ENCODE measurements at places on chromosomes 6 and 20.

- no peak for DNase-seq
Measured at GRCh38 chr6:132286298-132287019, 114.8 kb downstream of the MOXD1 start.

DNA sequence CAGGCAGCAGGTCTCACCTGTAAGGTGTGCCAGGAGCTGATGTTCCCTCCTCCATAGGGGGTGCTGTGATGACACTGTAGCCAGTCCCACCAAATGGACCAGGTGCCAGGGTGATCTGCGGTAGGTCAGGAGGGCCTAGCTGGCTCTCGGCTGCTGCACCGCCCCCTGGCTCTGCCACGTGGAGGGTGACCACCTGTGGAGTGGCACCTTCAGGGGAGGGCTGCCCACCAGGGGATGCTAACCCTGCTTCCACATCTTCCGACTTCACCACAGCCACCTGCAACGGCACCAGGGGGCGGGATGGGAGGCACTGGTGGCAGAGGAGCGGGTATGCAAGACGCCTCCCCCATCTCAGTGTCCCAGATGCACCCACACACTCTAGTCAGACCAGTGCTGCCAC is 18.3 kb downstream of the ZNF335 start:
- DNase-seq = no peak

GRCh38 chr6:168179133-168179532 is 100.1 kb upstream of the FRMD1 start:
- no peak for DNase-seq

- DNase-seq = no peak
Measured at GRCh38 chr20:37661519-37661918, 32.3 kb upstream of the CTNNBL1 start.

GRCh38 chr6:113888956-113889630 is 31.9 kb downstream of the MARCKS start:
- DNase-seq = no peak

DNA sequence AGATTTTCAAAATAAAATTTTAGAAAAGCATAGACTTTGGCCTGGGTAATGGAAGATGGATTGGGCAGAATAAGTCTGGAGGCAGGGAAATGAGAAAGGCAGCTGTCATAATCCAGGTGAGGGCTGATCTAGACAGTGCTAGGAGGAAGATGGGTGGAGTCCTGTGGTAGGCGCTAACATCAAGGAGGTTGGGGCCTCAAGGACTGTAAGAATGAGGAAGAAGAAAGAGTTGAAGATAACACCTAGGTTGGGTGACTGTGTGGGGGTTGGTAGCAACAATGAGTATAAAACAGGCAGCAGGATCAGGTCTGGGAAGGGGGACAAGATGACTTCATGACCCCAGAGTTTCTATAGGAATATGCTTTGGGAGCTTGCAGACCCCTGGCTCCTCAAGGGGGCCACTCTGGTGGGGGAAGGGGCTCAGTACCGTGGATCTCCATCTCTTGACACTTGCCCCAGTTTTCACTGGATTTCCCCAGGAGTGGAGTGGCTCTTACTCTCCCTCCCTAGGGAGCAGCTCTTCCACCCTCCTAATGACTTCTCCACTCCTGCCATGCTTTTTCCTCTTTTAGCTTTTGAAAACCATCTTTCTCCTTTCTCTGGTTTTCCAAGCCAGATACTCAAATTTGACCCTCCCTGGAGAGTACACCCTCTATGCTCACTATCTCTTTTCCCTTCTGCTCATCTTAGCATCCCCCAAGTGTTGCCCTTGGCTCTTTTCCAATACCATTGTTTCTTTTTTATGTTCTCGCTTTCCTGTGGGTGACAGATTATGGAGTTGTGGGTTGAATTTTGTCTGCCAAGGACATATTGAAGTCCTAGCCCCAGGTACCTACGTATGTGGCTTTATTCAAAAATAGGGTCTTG is 14.8 kb downstream of the TRIM31 start:
- DNase-seq = no peak

- DNase-seq = no peak
Measured at GRCh38 chr6:69261010-69261409, 535.8 kb downstream of the LMBRD1 start.

DNA sequence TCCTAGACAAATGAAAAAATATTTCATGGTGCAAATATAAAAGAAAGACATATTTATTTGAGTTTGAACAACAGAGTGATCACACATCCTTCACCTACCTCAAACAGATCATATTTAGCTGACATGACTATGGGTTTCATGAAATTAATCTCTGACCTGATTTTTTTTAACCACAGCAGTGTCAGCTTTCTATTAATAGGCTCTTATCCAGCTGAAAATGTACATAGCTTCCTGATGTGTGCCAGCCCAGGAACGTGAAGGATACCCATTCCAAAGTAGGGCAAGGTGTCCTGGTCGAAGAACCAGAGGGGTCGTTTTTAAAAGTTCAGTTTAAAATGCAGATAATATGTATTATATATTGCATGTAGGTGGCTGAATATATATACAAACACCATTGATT is 19.8 kb downstream of the TRDN start:
- DNase-seq = no peak

GRCh38 chr6:24926192-24926591 is 9.6 kb downstream of the RIPOR2 start:
- DNase-seq = no peak

GRCh38 chr6:31400467-31401289 is 2.7 kb upstream of the MICA start:
- peak; percentile 39 for DNase-seq

GRCh38 chr6:52555518-52556233 is 21.2 kb downstream of the TRAM2 start:
- DNase-seq = no peak

DNA sequence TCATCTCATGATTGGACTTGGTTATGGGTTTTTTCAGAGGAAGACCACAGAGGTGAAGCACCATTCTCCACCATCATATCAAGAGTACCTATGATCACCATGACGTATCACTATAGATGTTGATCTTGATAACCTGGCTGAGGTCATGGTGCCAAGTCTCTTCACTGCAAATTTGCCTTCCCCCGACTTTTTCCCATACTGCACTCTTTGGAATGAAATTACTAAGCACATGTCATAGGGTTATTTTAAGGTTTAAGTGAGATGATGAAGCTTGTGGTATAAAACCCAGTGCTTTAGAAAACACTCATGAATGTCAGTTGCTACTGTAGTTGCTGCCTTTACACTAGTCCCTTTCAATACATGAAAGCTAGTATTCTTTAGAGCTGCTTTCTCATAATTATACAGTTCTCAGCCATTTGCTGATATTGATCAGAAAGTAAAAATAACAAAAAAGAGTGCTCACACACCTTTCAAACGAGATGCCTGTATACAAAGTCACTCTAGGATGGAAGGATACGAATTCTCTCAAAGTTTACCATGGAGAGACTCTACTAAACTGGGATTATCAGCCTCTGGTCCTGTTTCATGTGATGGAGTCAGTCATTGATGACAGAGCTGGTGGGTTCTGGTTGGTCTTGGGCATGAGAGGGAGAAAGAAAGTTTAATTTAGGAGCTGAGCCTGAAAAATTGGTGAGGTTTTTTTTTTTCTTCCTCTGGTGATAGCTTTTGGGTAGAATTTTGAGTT is 228.1 kb downstream of the PRL start:
- DNase-seq = no peak

DNA sequence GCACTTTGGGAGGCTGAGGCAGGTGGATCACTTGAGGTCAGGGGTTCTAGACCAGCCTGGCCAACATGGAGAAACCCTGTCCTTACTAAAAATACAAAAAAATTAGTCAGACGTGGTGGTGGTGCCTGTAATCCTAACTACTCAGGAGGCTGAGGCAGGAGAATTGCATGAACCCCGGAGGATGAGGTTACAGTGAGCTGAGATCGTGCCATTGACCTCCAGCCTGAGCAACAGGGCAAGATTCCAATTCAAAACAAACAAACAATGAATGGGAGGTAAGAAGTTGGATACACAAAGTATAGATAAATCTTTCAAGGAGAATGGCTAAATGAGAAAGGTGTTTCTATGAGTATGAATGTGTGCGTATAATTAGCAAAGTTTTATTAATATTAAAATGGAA is 75.3 kb downstream of the REV3L start:
- no peak for DNase-seq

- no peak for DNase-seq
Measured at GRCh38 chr20:62506087-62506486, 30.3 kb upstream of the GATA5 start.

DNA sequence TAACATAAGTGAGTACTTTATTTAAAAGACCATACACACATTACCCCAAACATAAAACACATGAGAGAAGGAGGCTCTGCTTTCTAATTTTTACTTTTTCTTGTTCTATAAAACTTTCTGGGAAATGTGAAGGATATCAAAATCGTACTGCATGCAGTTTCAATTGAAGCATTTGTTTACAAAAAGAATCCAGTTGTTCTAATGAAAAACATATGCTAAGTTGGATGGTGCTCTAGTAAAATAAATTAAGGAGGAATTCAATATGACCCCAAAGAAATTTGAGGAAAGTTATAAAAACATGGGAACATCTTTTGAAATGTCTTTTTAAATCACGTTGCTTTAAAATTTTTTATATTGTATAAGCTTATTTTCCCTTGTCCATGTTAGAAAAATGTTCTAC is 37.6 kb downstream of the OR2B6 start:
- DNase-seq = no peak

GRCh38 chr20:49637046-49637637 is 69.2 kb upstream of the PTGIS start:
- DNase-seq = no peak

DNA sequence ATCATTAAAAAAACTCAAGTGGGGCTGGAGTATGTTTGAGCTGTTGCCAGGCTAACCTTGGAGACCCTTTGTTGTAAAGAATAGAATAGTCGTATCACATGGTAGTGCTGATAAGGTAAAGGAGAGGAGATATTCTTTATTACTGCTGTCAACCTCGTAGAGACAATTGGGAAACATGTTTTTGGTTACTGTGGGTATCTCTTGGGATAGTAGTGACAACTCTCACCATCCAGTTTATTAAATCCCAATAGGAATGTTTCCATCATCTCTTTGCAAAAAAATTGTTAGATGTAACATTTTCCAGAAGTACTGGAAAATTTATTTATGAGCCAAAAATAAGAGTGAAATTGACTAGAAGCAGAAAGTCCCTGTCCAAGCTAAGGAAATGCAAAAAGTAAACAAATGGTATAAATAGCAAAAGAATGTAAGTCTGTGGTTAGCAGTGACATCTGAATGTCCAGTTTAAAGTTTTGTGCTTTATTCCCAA is 829.3 kb upstream of the CITED2 start:
- DNase-seq = no peak

DNA sequence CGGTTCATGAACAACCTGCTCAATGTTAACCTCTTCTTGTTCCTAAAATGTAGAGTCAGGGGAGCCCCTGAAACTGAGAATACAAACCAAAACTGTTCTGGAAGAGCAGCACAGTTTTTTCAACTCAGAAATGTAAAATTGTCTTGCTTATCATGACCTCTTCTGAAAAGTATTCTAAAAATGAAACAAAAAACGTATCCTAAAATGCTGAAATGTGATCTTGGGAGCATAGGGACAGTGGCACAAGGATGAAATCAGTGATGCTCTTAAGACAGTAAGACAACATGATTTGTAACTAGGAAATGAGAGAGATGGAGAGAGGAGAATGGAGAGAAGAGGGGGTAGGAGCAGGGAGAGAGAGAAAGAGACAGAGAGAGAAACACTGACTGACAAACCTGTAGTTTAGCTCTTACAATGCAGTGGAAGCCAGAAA is 27.5 kb downstream of the NCOA7 start:
- DNase-seq = no peak

- no peak for DNase-seq
Measured at GRCh38 chr6:77548662-77549366, 85.5 kb upstream of the HTR1B start.

DNA sequence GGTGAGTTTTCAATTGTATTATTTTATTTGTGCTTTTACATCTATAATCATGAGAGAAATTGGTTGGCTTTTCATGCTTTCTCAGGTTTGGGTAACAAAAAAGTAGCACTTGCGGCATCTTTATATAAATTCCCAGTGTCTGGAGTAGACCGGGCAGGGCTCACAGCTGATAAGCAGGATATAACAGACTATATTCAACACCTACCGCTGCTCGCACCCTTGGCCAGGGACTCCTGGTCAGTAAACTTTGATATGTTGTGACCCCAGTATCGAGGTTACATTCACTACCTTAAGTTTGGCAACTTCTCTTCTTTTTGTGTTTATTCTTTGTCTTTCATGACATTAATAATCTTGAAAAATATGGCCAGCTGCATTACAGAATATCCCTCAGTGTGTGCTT is 343.4 kb downstream of the TBC1D32 start:
- no peak for DNase-seq

DNA sequence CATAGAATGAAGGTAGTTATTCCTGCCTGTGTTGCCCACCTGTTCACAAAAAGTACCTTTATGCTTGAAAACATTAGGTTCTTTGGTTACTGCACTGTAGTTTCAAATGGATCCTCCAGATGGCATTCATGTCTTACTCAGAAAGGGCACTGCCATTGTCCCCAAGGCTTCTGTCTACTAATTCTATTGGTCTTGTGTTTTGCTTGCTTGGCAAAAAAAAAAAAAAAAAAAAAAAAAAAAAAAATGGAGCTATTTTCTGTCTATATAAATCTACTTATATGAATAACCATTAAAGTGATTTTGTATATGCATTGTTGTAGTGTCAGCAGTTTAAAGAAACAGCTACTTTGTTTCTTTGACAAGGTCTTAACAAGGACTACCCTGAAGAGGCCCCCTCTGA is 12.7 kb upstream of the EFHC1 start:
- DNase-seq = no peak

DNA sequence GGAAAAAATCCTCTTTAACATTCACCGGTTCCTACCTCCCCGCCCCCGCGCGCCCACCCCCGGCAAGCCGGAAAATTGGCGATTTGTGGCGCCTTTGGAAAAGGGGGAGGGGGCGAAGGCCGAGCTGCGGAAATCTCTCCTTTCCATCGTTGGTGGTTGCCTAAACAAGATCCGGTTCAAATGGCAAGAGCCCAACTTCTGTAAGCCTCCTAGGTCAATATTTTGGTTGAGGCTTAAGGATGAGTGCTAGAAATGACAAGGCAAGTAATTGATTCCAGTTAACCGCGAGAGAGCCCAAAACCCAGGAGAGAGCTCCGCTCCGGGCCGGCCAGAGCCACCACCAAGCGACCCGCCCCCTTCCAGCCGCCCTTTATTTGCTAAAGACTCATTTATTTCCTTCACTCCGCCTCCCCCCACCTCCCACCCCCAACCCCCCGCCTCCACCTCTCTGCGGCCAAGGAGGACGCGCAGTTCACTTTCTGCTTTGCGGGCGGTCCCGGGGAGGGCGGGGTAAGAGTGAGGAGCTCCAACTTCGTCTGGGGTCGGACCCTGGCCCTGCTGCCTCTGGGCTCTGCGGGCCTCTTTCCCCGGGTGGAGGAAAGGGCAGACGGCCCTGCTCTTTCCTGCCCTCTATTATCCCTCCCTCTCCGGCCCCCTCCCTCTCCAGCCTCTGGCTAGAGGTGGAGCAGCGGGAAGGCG is 838 bp upstream of the NKX2-2 start:
- DNase-seq = peak; percentile 55

GRCh38 chr6:18436341-18436740 is 49.2 kb downstream of the RNF144B start:
- no peak for DNase-seq

DNA sequence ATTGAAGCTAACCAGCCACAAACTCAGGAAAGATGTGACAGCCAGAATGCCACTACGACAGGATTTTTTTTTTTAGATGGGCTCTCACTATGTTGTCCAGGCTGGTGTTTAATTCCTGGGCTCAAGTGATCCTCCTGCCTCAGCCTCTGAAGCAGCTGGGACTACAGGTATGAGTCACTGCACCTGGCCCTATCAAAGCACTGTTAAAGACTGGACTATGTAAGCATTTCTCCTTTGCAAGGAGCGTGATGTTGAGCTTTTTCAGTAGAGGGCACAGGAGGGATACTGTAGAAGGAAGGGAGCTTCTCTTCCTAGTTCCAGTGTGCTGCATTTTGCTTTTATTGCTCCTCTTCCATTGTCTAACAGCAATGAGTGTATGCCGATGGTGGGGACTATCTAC is 35.8 kb downstream of the ZBTB9 start:
- DNase-seq = no peak

All from midbrain (tissue), 1 donor.